ENCODE measurements at places on chromosomes 4 and X.

- DNase-seq: no peak
Measured at GRCh38 chr4:42965326-42965725, 72.8 kb downstream of the GRXCR1 start.

- DNase-seq: no peak
Measured at GRCh38 chr4:11741190-11741652, 312.5 kb upstream of the HS3ST1 start.

DNA sequence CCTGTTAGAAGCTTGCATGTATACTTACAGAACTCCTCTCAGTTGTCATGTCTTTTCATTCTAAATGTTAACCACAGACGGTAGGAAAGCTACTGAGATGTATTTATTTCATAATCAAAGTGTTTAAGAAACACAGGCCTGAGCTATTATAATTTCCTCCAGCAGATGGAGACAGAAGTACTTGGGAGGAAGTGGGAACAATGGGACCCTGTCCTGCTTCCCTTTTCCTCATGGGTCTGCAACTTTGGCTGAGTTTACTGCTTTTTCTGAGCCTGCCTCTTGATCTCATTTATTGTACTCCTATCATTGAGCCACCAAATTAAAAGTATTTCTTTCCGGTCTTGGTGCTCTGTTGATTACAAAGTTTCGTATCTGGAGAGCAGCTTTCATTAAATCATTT lies 67.7 kb upstream of the SPANXN2 start:
- DNase-seq: no peak

GRCh38 chr4:185809533-185810071 lies 2.4 kb downstream of the SORBS2 start:
- no peak for DNase-seq

GRCh38 chr4:81963763-81964020 lies 410.1 kb downstream of the HNRNPD start:
- DNase-seq: no peak

- DNase-seq: no peak
Measured at GRCh38 chr4:169383724-169384123, 113.0 kb upstream of the SH3RF1 start.

DNA sequence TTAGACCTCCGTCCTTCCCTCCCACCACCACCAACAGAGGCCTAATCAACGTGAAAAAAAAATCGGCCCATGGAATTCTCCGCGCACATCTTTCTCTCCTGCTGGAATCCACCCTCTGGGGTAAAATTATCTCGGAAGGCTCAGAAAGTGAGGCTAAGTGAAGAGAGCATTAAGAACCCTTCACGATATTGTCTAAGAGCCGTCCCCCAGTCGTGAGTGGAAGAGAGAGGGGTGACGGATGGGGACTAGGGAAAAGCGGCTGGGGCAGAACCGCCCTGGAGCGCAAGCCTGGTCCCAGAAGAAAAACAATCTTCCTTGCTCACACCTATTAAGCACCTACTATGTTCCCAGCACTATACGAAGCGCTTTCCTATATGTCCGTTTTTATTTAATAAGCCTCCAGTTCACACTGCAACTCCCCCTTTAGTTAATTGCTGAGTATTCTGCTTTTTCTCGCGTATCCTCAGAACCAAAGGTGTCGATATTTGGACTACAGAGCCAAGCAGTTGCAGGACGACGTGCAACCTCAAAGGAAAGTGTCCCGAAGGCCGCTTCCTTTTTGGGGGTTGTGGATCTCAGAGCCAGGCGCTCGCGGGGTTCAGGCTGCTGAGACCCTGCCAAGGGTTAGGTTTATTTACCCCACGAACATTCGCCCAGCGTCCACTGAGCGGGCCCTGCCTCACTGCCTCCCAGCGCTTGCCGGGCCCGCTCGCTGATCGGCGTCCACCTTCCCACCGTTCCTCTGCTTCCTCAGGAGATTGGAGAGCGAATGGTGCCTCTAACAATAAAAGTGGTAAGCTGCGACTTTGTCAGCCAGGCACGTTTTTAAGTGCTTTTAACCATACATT lies 889 bp downstream of the MGARP start:
- no peak for DNase-seq

DNA sequence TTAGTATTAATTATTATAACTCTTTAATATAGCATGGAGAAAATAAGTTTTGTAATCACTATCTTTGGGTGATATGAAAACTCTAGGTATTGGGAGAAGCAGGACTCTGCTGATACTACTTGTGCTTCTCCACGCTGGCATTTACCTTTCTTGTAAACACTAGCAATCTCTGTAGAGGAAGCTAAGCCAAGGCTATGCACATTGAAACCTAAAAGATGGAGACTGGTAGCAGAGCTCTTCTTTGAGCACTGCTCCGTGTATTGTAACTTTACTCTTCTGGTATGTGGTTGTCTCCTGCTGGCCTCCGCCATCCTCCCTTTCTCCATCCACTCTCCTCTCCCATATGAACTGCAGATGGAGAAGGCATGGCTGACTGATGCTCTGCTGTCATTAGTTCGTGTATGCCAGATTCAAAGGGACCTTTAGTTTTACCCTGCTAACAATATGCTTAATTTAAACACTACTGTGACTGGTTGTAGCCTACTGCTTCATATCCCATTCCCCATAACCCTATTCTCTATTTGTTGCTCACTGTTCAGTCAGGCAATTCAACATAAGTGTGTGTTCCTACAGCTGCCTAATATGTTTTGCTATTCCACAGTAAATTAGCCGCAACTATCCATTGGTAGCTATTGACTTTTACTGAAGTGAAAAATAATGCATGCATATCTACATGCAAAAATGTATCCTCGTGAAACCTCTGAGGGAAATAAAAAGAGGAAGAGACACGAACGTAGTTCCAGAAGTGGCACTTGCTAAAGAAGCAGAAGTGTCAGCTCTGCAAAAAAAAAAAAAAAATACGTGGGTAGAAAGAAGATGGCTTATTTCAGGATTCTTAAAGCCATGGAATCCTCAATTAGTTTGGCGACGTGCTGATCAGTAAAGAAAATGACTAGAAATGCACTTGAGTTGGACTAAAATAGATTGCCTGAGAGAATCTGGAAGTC lies 55.6 kb upstream of the CCSER1 start:
- DNase-seq: no peak

DNA sequence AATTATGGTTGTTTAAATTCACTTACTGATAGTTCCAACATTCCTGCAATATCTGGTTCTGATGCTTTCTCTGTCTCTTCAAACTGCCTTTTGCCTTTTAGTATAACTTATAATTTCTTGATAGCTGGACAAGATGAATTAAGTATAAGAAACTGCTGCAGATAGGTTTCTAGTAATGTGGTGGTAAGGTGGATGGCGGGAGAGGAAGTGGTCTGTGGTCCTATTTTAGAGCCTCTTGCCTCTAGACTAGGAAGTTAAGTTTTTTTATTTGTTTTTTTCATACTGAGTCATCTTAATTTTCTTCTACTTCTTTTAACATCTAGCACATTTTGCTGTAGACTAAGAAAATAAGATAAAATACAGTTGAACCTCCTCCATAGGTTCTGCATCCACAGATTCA lies 310.0 kb downstream of the SLITRK2 start:
- DNase-seq: no peak

DNA sequence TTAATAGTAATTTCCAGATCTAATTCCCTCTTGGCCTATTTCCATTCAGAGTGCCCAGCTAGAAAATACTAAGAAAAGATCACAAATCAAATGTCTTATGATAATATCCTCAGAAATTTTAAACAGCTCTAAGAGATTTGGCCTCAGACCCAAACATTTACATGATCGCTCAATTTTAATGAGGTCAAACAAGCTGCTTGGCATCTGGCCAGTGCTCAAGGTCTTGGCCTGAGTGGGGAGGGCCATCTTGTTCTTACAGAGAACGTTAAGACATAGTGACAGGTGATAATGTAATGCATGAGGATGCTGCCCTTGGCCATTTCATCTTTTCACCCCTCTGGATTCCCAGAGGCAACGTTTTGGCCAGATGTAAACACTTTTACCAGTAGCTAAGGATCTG lies 159.2 kb upstream of the SLC7A11 start:
- DNase-seq: no peak

DNA sequence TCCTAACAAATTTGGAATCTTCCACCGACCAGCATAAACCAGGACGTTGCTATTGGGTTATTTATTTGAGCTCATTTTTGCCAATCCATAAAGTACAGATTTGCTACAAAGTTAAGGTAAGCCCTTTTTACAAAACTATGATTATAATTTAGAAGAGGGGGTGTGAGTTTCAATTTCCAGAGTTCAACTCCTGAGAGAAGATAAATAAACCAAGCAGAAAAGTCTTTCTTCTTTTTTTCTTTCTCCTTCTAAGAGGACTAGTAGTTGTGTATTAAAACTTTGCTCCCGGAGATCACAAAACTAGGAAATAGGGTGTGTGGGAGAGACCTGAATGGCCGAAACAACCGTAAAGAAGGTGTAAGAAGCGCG lies 2.6 kb downstream of the PITX2 start:
- DNase-seq: no peak

All from stimulated activated CD8-positive, alpha-beta memory T cell treated with anti-CD3 and anti-CD28 coated beads, Interleukin-15, amount 100 ng/mL, for 1 hour (primary cell).